CD4-positive, alpha-beta T cell treated with Interleukin-15 for 4 hours (primary cell): ENCODE measurements at places on chromosomes 5 and 9.

GRCh38 chr5:139949710-139950109, 93.4 kb downstream of the NRG2 start:
- DNase-seq: no peak

DNA sequence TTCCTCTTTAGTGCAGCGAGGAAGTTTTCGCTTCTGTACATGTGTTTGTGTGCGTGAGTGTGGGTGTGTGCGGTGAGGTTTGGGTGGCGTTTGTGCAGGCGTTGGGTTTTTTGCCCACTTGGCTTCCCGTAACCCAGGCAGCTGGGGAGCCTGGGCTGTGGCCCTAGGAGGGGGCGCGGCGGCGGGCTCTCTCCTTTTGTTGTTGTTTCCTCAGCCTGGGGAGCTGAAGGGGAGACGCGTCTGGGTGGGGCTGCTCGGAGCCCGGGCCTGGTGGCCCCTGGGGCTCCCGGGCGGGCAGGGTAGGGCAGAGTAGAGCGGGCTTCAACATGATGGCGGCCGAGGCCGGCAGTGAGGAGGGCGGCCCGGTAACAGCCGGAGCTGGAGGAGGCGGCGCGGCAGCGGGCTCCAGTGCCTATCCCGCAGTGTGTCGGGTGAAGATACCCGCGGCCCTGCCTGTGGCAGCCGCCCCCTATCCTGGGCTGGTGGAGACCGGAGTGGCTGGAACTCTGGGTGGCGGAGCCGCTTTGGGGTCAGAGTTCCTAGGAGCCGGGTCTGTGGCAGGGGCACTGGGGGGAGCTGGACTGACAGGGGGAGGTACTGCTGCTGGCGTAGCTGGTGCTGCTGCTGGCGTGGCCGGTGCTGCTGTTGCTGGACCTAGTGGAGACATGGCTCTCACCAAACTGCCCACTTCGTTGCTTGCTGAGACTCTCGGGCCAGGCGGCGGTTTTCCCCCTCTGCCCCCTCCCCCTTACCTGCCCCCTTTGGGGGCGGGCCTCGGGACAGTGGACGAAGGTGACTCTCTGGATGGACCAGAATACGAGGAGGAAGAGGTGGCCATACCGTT, 665 bp downstream of the RASA1 start:
- DNase-seq: peak; percentile 74

DNA sequence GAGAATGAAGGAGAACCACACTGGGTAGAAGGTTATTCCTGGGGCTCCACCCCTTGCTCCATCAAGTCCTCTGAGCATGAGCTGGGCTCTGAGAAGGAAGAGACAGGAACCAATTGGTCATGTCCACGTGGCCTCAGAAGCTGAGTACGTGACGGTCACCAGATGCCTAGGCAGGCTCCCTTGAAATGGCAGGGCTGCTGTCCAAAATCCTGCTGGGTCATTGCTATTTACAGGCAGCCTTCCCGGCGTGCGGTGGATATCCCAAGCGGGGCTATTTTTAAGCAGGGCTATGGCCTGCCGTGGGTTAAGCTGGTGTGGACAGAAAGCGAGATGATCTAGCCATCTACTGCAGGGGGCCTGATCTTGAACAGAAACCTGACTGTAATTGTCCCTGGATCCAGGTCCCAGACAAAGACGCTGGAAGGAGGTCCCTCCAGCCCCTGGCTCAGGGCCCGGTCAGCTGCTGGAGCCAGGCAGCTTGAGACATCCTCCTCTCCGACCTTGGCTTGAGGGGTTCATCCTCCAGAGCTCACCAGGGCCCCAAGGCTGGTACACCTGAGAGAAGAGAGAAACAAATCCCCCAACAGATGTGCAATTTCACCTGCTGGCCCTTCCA, 550 bp upstream of the CKMT2 start:
- DNase-seq: no peak

DNA sequence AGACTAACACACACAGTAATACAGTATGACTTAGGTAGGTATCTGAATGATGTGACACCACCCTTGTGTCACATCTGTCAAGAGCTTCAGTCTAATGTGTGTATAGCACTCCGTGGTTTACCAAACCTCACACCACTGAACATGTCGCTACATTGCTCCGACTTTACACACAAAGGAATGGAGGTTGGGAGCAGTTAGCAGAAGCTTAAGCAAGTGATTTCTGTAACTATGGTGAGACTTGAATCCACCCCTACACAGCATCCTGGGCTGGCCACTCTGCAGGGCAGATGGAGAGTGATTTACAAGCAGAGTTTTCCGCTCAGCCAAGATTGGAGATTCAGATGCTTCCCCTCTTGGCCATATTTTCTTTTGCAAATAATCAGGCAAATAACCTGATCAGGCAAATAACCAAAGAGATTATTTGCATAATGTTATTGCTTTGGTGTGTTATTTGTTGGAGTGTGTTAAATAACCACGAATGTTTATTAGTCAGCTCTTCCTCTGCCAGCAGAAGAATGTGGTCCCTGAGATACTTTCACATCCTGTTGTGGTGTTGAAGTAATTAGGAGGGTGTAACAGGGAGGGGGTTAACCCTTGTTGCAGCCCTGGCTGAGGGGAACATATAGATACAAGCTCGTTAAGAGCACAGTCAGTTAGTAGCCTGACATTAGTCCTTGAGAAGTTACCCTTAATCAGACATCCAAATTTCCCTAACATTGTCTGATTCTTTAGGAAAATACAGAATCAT, 92.8 kb downstream of the SNX18 start:
- peak; percentile 63 for DNase-seq

DNA sequence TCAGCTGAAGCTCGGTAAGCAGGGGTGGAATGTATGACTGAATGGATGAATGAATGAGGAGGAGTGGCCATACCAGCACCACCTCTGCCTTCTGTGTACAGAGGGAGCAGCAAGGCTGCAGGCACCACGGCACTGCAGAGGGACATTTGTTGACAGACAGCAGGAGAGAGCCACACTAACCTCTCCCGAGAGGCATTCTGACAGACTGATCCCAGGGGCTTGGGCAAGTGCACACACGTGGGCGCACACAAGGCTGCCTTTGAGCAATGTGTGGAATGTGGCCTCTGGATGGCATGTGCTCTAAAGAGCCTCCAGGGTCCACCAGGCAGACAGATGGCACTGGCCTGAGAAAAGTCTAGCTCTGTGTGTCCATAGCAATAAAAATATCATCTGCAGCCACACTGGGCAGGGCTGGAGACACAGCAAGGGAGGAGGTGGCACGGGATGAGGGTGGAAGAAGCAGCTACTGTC, 111.8 kb downstream of the ACTL7B start:
- DNase-seq: no peak

- DNase-seq: no peak
Measured at GRCh38 chr5:154193701-154194121, 3.2 kb downstream of the GALNT10 start.

DNA sequence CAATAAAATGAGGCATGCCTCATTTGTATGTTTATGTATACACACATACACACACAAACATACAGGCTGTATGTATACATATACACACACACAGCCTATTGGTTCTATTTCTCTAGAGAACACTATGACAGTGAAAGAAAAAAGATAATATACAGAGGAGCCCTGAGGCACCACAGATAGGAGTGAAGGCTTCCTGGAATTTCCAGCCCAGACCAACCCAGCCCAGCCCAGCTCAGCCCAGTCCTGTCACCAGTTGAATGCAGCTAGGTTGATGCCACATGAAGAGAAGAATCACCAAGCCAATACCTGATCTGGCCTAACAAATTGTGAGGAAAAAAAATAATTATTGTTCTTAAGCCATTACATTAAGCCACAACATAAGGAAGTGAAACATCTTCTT, 126.9 kb upstream of the PDE4D start:
- DNase-seq: no peak

DNA sequence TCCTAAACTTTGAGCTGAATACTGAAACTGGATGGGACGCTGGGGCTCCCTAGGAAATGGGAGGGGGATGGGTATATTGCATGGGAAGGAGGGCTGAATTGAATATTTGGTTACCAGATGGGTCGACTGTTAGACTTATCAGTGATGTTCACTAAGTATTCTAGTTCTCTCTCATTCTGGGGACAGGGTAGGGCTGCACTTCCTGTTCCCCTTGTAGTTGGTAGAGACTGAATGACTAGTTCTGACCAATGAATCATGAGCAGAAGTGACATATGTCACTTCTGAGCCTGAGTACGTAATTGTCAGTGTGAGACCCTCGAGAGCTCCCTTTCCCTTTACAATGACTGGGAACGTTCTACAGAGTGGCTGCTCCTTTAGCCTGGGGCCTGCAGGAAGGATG, 55.5 kb upstream of the DMRT1 start:
- no peak for DNase-seq

- DNase-seq: no peak
Measured at GRCh38 chr9:136142414-136142796, 23.7 kb upstream of the TMEM250 start.

DNA sequence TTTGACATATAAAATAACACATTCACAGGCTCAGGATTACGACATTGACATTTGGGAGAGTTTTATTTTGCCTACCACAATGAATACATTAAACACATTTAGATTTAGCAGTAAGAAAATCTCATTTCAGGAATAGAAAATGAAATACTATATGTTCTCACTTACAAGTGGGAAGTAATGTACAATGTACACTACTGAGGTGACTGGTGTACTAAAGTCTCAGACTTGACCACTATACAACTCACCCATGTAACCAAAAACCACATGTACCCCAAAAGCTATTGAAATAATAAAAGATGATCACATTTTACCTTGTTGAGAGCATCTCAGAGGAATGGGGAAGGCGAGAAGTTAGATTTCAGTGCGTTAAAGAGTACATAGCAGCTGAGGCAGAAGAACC, 1202.4 kb upstream of the SEMA6A start:
- no peak for DNase-seq

GRCh38 chr9:114138552-114138971, 16.8 kb upstream of the COL27A1 start:
- DNase-seq: no peak

DNA sequence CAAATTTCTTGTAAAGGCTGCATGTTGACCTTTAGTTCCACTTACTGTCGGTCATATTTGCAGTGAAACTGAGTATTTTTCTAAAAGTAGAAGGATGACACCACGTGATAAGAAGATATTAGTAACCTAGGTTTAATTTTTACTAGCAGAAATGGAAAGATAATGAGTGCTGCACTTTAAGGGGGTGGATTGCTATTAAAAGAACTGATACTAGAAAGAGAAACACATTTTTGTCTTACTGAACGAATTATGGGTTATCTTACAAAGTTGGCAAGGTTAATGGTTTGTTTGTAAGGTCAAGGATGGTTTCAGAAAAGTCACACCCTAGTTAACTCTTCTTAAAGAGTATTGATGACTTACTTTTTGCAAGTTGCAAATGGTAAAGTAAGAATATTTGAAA, 2.4 kb downstream of the MACIR start:
- no peak for DNase-seq

DNA sequence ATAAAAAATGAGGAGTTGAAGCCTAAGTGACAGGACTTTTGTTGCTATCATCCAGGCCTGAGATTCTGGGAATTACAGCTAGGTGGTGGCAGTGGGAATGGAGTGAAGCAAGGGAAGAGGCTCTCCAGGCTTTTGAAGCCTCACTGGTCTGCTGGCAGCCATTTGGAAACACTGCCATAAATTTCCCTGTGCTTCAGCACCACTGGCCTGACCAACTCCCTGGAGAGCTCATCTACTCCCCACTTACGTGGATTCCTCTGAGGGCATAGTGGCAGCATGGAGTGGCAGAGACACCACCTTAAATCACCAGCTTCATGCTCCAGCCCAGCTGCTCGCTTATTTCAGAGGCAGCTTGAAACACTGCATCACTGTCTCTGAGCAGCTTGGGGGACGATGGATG, 518.2 kb downstream of the TLR4 start:
- DNase-seq: no peak

DNA sequence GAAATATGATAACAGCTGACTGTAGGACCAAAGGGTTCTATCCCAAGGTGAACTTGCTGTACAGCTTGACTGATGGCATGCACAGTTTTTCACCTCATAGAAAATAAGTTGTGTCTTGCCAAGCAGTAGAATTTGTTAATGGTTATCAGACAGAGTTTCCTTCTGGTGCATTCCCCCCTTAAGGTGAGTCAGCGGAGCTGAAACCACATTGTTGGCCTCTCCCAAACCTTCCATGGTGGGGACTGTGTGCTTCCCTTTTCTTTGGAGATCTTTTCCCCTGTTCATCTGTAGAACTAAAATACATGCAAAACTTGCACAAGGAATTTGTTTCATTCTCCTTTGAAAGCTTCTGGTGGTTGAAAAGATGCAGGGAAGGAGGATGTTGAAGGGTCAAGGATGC, 179.8 kb downstream of the FGF1 start:
- DNase-seq: no peak

DNA sequence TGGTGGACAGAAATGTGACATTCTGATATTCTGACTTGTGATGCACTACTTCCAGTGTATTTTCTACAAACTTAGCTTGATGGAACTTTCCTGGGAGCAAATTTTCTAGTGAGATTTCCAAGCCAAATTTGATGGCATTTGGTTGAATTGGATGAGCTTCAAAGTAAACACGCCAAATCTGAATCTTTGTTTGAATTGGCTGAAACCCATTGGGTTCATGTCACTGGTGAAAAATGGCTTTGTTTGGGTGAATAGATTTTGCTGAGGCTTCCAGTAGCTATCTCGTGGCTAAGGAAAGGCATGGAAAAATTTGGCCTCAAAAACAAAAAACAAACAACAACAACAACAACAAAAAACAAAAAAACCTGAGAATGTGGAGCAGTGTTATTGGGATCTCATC, 271.1 kb upstream of the RPS23 start:
- DNase-seq: no peak

DNA sequence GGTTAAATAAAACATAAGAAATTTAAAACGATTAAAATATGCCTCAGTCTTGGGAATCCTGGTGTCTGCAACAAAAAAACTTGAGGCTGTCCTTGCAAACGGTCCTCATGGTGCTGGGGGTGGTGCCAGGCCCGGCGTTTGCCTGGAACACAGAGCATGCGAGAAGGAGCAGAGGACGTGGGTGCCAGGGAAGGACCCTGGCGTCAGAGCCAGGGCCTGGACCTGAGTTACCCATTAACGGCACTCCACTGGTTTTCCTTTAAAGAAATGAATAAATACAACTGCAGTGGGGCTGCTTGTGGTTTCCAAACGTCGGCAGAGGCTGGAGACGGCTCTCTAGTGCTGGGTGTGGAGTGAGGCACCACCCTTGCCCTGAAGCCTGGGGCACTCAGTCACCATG, at the start of gene SLC6A18:
TSS of gene SLC6A18 (plus strand) at position 301 of the 400 bp plus-strand sequence. CDS start at position 398, 97 bp downstream.
- DNase-seq: no peak

GRCh38 chr9:123517512-123517911, 161.5 kb downstream of the CRB2 start:
- DNase-seq: no peak

- DNase-seq: no peak
Measured at GRCh38 chr5:116971131-116971530, 396.5 kb upstream of the SEMA6A start.

DNA sequence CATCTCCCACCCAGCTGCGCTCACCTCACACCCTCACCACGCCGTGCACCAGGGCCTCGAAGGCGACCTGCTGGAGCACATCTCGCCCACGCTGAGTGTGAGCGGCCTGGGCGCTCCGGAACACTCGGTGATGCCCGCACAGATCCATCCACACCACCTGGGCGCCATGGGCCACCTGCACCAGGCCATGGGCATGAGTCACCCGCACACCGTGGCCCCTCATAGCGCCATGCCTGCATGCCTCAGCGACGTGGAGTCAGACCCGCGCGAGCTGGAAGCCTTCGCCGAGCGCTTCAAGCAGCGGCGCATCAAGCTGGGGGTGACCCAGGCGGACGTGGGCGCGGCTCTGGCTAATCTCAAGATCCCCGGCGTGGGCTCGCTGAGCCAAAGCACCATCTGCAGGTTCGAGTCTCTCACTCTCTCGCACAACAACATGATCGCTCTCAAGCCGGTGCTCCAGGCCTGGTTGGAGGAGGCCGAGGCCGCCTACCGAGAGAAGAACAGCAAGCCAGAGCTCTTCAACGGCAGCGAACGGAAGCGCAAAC, 1.1 kb downstream of the POU4F3 start:
- DNase-seq: no peak
